Neural crest cell (in vitro differentiated cells): ENCODE measurements at places on chromosomes 4 and X. TPM values are rescaled to one million over a fixed set of nuclear protein-coding genes. Genes with fewer than 3 reads are reported as not detected.

The JADE3 gene
- total RNA-seq, result 18.1 and 18.8 TPM in 2 replicates

The DUX4 gene
- not detected in 2 replicates for total RNA-seq

The RRAGB gene
- 13.9 and 14.6 TPM in 2 replicates for total RNA-seq

The FGF2 gene
- total RNA-seq, result 14.6 and 14.8 TPM in 2 replicates

The ARMCX4 gene
- total RNA-seq, result 24.2 and 26.2 TPM in 2 replicates

DNA sequence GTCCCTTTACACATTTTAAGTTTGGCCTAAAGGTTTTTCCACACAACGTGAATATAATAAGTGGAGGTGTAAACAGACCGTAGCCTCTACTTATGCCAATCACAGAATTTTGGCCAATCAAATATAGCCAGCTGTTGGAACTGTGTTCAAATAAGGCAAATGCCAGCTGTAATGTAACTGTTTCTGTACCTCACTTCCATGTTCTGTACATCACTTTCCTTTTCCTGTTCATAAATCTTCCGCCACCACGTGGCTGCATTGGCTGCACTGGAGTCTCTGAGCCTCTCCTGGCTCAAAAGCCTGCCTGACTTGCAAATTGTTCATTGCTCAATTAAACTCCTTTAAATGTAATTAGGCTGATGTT lies 105.1 kb upstream of the SMIM31 start:
- no peaks in the 10 kb centered on the region for H3K27me3 ChIP-seq
- no peak for DNase-seq
- peak overlapping the region; percentile 78 for H3K27ac ChIP-seq
- no peaks in the 10 kb centered on the region for H3K4me1 ChIP-seq

GRCh38 chrX:115960440-115961084 lies 210.0 kb upstream of the AGTR2 start:
- peaks cover 17% of the 10 kb centered on the region for H3K36me3 ChIP-seq
- H3K4me1 ChIP-seq, result no peaks in the 10 kb centered on the region
- DNase-seq, result no peak
- H3K27ac ChIP-seq, result no peak overlapping the region
- no peaks in the 10 kb centered on the region for H3K27me3 ChIP-seq
- no peak overlapping the region for H3K4me3 ChIP-seq

DNA sequence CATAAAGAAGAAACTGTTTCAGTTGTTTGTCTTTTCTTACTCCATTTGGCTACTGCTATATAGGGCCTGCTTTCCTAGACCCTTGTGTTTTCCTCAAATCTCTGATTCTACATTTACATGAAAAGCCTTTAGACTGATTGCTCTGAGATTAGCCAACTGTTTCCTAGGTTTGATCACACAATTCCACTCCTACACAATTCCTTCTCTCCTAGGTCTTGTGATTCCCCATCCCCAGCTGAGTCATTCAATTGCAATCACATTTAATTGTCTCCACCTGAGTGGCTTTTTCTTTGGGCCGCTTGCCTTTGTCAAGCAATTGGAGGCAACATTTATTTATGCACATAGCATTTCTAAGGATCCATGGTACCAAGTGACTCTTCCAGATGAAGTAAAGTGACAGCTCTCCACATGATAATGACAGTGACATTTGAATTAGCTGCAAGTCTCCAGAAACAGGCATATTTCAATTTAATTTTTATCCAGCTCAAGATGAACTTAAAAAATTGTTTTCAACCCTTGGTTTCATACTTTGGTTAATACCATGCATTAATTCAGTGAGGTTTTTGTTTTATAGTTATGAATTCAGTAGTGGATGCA lies 35.8 kb downstream of the ATXN3L start:
- H3K4me1 ChIP-seq, result peaks cover 14% of the 10 kb centered on the region
- no peaks in the 10 kb centered on the region for H3K27me3 ChIP-seq
- H3K27ac ChIP-seq, result peak overlapping the region; percentile 60
- DNase-seq, result no peak

- H3K27me3 ChIP-seq, result no peaks in the 10 kb centered on the region
- H3K4me1 ChIP-seq, result no peaks in the 10 kb centered on the region
- H3K36me3 ChIP-seq, result no peaks in the 10 kb centered on the region
- no peak overlapping the region for H3K27ac ChIP-seq
Observed at GRCh38 chr4:130186931-130187330, 1091.0 kb downstream of the C4orf33 start.

- H3K4me3 ChIP-seq, result no peak overlapping the region
- H3K36me3 ChIP-seq, result peaks cover 2% of the 10 kb centered on the region
Observed at GRCh38 chr4:147741190-147741788, 9.4 kb downstream of the ARHGAP10 start.

DNA sequence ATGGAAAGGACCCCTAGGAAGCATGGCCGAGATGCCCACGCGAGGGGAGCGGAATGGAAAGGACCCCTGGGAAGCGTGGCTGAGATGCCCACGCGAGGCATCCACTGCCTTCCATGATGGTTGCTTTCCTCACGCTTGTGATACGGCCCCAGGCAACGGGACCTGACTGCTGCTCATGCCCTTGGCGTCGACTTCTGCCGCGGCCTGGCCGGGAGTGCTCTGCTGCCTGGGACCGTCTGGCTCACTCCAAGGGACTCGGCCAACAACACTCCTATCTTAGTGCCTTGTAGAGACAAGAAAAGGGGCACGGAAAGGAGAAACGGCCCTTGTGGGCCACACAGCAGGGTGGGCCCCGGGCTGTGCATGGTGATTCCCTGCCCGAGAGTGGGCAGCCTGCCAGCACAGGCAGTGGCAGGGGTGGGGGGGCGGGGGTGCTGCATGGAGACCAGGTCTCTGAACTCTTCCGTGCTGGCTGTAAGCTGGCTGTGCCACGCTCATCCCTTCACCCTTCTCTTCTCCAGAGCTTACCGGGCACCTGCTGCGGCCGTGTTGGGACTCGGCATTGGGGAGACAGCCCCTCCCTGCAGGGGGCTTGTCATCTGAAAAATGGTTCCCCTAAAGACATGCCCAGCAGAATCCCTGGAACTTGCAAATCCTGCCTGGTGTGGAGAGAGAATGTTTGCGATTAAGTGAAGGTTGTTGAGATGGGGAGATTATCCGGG lies 38.6 kb upstream of the HMX1 start:
- no peak overlapping the region for H3K4me3 ChIP-seq
- H3K27ac ChIP-seq, result no peak overlapping the region
- peaks cover 54% of the 10 kb centered on the region for H3K27me3 ChIP-seq
- no peak for DNase-seq

GRCh38 chrX:68083510-68083909 lies 349.8 kb downstream of the OPHN1 start:
- peaks cover 34% of the 10 kb centered on the region for H3K36me3 ChIP-seq
- no peak overlapping the region for H3K4me3 ChIP-seq
- H3K4me1 ChIP-seq, result no peaks in the 10 kb centered on the region
- DNase-seq, result no peak
- H3K27me3 ChIP-seq, result no peaks in the 10 kb centered on the region
- H3K27ac ChIP-seq, result no peak overlapping the region

- no peak overlapping the region for H3K27ac ChIP-seq
- peaks cover 2% of the 10 kb centered on the region for H3K27me3 ChIP-seq
- no peak overlapping the region for H3K4me3 ChIP-seq
- peaks cover 32% of the 10 kb centered on the region for H3K4me1 ChIP-seq
- DNase-seq, result no peak
- H3K36me3 ChIP-seq, result no peaks in the 10 kb centered on the region
Observed at GRCh38 chr4:13970349-13970748, 342.8 kb upstream of the BOD1L1 start.

DNA sequence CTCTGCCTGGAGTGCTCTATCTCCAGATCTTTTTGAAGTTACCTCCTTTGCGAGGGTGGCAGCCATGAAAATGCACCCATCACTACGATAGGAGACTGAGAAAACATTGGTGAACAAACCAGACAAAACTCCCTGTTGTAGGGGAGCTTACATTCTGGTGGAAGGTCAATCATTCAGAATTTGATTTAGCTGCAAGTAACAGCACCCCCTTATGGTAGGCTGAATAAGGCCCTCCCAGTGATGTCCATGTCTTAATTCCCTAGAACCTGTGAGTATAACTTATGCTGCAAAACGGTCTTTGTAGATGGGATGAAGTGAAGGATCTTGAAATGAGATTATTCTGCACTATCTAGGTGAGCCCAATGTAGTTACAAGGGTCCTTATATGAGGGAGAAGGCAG lies 5.6 kb upstream of the TEC start:
- H3K27ac ChIP-seq, result no peak overlapping the region
- no peak for DNase-seq
- peaks cover 20% of the 10 kb centered on the region for H3K27me3 ChIP-seq
- no peaks in the 10 kb centered on the region for H3K36me3 ChIP-seq
